ENCODE measurements at places on chromosomes 12 and 14.

DNA sequence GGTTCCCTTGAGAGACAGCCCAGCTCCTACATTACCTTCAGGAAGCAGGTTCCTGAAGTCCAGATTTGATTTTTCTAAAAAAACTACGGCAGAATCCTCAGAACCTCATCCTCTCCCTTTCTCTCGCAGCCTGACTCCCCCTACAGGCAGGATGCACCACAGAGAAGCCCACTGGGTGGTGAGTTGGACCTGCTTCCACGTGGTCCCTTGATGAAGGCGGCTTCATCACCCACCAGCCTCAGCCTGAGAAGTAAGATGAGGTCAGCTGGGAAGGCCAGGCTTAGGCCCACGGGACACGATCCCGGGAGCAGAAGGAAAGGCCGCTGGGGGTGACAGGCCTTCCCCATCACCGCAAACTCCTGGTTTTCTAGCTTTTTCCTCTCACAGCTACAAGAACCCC, 83.0 kb downstream of the ACTN1 start:
- ATAC-seq, result no peak

GRCh38 chr14:97251491-97252155, 454.4 kb downstream of the VRK1 start:
- ATAC-seq, result no peak

DNA sequence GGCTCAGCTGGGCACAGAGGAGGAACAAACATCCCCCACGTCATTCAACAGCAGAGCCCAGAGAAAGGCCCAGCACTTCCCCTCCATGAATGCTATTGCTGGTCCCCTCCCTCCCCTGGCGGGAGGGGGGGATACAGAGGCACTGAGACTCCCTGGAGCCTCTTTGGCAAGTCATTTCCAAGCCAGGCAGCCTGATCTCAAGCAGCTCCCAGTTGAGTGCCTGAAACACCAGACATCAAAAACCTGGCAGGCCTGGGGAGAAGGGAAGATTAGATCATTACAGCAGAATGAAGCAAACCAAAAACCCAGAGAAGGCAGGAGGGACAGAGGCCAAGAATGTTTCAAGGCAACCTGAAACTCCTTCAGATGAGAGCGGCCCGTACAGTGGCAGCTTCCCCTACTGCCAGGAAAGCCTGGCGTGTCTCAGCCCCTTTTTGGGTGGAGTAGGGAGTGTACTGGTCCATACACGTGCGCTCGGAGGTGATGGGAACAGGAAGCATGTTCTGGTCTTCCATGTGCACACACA, 92.1 kb downstream of the LRRC74A start:
- peak; percentile 61 for ATAC-seq

- ATAC-seq, result no peak
Observed at GRCh38 chr12:64621257-64621942, 11.1 kb downstream of the RASSF3 start.

DNA sequence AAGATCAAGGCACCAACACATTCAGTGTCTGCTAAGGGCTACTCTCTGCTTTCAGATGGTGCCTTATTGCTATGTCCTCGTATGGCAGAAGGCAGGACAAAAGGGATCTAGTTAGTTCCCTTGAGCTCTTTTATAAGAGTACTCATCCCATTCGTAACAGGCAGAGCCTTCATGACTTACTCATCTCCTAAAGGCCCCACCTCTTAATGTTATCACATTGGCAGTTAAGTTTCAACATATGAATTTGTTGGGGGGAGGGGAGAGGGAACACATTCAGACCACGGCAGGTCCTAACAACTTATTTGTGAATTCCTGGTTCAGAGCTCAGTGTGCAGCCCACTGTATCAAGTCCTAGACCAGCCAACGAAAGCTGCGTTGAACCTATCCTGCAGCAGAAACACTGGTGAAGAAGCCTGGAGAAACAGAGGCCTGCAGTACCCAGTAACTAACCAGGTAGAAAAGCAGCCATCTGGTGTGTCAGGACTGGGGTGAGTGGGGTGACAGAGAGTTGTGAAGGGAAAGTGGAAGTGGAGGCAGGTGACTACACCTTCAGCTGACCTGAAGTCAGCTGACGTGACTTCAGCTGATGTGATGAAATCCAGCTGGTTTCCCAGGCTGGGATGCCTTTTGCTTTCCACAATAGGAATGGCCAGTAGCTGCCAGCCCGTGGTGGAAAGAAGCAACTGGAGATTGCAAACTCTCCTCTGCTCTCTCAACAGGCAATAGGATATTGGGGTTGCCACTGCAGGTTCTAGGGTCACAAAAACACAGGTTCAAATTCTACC, 101.6 kb upstream of the PLXNC1 start:
- ATAC-seq, result no peak

- no peak for ATAC-seq
Observed at GRCh38 chr12:19115285-19115684, 14.2 kb upstream of the PLEKHA5 start.

DNA sequence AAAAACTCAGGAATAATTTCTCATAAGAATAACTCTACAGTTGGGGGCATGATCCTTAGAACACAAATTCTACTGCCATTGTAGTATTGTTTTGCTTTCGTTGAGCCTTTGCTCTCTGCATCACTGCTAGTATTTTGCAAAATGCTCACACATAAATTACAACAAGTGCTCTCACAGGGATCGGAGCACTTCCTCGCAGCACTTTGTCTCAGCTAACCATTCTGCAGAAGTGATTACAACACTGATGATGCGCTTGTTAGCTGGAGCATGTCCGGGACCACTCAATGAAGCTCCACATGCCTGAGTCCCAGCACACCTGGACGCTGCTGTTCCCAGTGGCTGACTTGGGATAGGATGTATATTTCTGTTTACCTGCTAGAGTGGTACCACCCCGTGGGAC, 31.6 kb downstream of the MOAP1 start:
- ATAC-seq, result no peak

- no peak for ATAC-seq
Observed at GRCh38 chr14:78486081-78486480, 315.9 kb downstream of the NRXN3 start.

GRCh38 chr14:67137744-67138371, 51.4 kb upstream of the GARIN2 start:
- ATAC-seq, result peak; percentile 44

DNA sequence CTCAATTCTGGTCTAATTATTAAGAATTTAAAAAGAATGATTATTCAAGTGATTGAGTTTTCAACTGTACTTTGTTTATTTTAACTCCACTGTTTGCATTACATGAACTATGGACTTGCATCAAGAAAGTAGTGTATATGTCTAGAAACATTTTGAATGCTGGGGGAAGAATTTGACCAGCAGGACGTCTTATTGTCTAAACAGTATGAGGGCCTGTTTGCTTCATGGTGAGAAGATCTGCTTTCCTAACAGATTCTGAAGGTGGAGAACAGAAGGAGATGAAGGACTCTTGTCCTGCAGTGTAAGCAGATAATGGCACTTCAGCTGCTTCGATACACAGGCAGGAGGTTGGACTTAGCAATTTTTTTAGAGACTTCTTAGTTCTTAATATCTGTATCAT, 176.0 kb downstream of the DACT1 start:
- ATAC-seq, result no peak

DNA sequence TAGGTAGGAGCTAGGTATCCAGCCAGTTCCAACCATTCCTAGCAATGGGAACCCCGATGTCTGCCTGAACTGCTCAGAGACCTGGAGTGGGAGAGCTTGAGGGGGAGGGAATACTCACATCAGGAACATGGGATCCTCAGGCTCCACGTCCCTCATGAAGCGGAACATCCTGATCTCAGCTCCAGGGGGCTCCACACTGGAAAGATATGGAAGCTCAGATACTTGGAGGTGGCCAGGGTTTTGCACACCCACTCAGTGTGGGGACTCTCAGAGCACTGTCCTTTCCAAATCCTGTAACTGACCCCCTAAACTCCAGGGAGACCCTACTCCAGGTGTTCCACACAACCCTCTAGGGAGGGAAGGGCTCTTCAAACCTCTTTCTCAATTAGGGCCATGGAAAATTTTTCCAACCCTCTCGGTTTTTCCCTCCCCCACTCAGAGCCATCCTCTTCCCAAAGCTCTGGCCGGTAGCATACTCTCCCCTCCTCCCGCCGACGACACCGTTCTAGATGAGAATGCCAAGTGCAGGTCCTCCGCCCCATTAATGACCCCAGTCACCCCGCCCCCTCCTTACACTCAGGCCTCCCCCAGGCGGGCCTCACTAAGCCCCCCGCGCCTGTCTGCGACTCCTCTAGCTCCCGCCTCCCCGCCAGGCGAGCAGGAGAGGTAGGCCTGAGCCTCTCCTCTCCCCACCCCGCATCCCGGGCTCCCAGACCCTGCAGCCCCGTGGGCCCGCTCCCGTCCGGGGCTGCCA, 597 bp downstream of the MLF2 start:
- peak; percentile 56 for ATAC-seq

DNA sequence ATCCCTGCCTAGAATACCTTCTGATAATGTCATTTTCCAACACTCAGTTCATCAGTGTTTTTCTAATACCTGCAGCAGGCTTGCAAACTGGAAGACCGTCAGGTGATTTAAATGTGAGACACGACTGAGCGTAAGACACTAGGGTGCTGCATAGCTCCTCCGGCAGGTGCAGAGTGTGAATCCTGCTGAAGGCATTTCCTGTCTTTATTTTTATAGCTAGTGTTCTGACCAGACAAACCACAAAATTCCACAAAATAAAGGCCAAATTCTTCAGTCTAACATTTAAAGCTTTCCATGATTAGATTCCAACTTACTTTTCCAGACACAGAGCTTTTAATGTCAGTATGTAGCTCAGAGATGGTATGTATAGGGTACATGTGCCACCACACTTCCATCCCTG, 70.7 kb downstream of the BBS10 start:
- peak; percentile 82 for ATAC-seq

GRCh38 chr12:1185460-1186182, 194.6 kb downstream of the ERC1 start:
- ATAC-seq, result no peak

- ATAC-seq, result peak; percentile 2
Observed at GRCh38 chr12:100265732-100266584, 921 bp downstream of the DEPDC4 start.

- no peak for ATAC-seq
Observed at GRCh38 chr12:114992443-114992842, 308.5 kb upstream of the TBX3 start.

DNA sequence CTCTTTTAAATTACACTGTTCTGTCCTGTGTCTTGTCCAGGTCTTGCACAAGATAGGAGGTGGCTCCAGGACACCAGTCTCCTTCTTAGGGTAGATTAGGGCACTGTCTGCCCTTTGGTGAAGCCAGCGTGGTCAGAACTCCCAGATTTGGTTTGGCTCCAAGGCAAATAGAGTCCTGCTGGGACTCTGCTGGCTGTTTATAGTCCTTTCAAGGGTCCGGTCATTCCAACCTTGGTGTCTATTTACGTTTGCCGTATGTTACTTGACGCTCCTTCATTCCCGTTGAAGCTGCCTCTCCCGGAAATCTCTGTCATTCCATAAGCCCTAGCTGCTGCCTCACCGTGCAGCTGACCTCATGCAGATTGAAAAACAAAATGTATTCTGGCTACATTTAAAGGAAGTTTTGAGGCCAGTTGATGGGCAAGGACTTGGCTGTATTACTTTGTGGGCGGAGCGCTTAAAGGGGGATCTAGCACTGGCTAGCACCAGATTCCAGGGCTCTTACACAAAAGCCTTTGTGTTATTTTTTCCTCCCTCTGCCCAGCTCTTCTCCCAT, 180.6 kb downstream of the AKAP6 start:
- peak; percentile 87 for ATAC-seq

Measured in SK-N-SH treated with all-trans-retinoic acid at 6 μM for 48 hours (cell line).